Activated naive CD8-positive, alpha-beta T cell treated with anti-CD3 and anti-CD28 coated beads, Interleukin-2, amount 10 ng/mL, durations not matched to agents 7 days and 5 days (primary cell): ENCODE measurements at places on chromosomes 5 and 9.

GRCh38 chr9:79630521-79631403 is 59.0 kb downstream of the TLE4 start:
- DNase-seq, result no peak

- DNase-seq, result peak; percentile 32
Measured at GRCh38 chr5:55711507-55712022, 559 bp downstream of the SLC38A9 start.

DNA sequence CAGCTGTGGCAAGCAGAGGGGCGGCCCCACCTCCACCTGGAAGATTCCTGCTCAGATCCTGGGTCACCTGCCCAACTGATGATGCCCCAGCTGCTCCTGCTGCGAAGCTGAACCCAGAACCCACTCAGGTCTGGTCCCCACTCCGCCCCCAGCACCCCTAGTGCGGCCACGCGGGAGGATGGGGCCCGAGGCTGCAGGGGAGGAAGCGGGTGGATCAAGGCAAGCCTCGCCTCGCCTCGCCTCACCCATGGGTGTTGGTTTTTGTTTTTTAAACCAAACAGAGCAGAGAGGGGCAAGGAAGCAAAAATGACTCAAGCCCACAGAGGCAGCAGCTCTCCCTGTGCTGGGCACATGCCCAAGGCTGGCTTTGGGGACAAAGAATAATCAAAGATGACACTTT is 23.2 kb downstream of the ABO start:
- DNase-seq, result no peak

DNA sequence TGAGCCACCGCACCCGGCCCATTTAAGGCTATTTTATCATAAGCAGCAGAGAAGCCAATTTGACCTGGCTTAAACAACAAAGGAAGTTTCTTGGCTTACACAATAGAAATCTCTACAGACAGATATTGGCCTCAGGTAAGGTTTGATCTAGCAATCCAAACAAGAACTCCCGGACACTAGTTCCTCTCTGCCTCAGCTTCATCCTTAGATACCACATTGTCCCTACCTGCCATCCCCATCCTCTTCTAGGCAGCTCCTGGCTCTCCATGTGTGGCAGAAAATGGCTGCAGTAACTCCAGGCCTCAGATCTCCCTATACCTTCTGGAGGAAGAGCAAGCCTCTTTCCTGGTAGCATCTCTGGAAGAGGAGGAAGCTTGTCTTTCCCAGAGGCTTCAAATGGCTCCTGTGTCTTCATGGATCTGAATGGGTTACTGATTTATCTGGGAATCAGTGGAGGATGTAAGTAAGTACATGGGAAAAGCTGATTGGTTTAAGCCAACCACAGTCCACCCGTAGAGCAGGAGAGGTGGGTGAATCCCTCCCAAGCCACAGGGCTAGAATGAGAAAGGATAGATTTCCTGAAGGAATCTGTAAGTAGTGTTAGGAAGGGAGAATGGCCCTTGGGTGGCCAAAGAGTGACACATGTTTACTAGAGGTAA is 26.7 kb upstream of the AOPEP start:
- no peak for DNase-seq

DNA sequence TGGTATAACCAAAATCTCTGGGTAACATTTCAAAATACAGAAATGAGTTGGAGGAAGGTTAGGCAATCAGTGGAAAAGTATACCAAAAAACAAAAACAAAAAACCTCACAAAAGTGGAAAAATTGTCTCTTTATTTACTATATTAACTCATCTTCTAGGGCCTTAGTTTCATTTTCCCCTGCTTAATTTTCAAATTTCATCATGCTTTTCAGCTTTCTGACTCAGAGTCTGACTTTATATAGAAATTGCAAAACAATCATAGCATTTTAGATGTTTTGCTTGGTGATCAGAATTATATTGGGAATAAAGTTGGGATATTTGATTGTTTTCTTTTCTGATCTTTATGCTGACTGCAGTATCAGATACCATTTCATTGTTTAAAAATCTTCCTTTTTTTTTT is 257.0 kb upstream of the PRR16 start:
- DNase-seq, result no peak
